ENCODE measurements at places on chromosomes 5 and 9.

DNA sequence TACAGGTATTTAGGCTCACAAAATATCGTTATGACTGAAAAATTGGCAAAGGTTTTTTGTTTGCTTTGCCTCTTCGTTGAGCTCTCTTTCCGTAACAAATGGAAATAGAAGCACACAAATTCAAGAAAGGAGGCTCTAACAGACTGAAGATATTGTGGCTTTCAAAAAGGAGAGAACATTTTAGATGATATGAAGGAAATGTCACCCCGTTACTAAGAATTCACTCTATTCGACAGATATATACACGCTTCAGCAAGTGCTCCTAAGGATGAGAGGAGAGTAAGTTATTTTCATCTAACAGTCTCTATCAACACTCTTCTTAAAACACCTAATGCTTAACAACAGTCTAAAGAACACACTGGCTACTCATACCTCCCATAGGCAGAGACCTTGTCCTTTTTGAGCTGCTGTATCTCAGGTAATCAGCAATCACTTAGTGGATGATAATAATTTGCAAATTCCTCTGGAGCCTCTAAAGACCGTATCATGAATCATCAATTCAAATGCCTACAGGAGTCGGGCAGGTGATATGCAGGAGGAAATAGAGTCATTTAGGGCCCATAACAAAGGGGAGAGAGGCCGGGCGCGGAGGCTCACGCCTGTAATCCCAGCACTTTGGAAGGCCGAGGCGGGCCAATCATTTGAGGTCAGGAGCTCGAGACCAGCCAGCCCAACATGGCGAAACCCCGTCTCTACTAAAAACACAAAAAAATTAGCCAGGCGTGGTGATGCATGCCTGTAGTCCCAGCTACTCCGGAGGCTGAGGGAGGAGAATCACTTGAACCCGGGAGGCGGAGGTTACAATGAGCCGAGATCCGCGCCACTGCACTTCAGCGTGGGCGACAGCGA, 1.4 kb upstream of the HSDL2 start:
- no peak for DNase-seq

DNA sequence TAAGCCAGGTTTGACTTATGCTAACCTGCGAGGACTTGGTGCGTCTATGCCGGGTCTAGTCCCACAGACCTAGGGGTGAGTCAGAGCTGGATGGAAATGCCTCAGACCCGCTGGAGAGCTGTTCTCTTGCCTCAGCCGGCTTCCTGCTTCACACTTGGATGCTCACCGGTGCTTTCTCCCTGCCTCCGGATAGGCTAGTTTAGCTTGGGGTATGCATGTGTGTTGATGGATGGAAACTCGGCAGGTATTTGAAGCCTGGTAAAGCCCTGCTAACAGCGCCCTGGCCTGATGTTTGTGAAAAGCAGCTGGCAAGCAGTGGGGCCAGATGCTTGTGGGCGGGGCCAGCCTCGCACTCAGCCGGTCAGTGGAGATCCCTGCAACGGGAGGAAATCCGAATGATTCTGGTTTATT, 29.3 kb downstream of the PRRC2B start:
- no peak for DNase-seq

GRCh38 chr9:129803676-129804060, 684 bp downstream of the TOR1B start:
- DNase-seq: no peak

- DNase-seq: no peak
These were observed 208.5 kb downstream of the ARHGAP26 start for GRCh38 chr5:142978726-142979125.

DNA sequence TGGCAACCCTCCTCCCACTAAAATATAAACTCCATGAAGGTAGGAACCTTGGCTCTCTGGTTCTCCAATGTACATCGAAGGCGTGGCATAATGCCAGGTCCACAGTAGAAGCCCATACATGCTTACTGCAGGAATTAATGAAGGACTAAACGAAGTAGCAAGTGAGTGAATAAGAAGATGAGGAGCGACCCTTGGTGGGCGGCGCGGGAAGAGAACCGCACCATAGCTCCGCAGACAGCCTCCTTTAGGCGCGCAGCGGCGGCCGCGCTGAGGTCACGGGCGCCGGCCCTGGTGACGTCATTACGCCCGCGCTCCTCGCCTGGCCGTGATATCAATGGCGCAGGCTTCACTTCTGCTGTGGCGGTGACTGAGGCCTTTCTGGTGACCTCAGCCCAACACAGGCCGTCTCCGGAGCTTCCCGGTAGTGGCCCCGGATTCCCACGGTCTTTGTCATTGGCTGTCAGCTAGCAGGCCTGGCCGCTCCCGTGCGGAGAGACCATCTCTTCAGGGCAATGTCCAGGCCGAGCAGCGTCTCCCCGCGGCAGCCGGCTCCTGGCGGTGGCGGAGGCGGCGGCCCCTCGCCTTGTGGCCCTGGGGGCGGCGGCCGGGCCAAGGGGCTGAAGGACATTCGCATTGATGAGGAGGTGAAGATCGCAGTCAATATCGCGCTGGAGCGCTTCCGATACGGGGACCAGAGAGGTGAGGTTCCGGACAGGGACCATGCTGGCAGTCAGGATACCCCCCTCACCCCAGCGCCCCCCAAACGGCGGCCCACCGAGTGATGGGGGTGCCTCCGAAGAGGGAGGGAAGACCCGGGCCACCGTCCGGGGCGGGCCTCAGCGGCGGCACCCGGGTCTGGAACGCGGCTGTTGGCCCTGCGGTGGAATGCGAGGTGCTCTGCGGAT, at the start of gene YTHDC2:
YTHDC2 (plus strand) TSS at position 311 of the 905 bp plus-strand sequence; CDS start at position 513, 202 bp downstream.
- peak; percentile 96 for DNase-seq

- DNase-seq: no peak
These were observed 92.2 kb downstream of the ZNF462 start for GRCh38 chr9:106954974-106955850.

GRCh38 chr9:23492126-23493002, 333.7 kb downstream of the ELAVL2 start:
- DNase-seq: no peak

- DNase-seq: no peak
These were observed 159.6 kb upstream of the ANKH start for GRCh38 chr5:15031180-15031579.

GRCh38 chr9:117092582-117092981, 322.3 kb downstream of the ASTN2 start:
- DNase-seq: no peak

DNA sequence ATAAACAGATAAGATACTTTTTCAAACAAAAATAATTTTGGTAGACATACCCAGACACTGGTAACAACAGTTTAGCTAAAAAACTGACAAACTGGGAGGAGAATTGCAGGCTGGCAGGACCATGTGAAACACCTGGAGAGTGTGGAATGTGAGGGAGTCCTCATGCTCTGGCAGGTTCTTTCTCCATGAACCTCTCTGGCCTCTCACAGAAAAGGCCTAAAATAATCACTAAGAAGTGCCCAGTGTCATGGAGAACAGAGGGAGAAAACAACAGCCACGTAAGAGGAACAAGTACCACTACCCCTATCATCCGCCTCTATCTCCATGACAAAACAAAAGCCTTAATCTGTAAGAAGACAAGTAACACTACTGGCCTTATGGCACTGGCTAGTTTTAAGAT, 1227.5 kb upstream of the CDH9 start:
- DNase-seq: no peak

- no peak for DNase-seq
These were observed 210.1 kb upstream of the TRIM32 start for GRCh38 chr9:116476935-116477381.

DNA sequence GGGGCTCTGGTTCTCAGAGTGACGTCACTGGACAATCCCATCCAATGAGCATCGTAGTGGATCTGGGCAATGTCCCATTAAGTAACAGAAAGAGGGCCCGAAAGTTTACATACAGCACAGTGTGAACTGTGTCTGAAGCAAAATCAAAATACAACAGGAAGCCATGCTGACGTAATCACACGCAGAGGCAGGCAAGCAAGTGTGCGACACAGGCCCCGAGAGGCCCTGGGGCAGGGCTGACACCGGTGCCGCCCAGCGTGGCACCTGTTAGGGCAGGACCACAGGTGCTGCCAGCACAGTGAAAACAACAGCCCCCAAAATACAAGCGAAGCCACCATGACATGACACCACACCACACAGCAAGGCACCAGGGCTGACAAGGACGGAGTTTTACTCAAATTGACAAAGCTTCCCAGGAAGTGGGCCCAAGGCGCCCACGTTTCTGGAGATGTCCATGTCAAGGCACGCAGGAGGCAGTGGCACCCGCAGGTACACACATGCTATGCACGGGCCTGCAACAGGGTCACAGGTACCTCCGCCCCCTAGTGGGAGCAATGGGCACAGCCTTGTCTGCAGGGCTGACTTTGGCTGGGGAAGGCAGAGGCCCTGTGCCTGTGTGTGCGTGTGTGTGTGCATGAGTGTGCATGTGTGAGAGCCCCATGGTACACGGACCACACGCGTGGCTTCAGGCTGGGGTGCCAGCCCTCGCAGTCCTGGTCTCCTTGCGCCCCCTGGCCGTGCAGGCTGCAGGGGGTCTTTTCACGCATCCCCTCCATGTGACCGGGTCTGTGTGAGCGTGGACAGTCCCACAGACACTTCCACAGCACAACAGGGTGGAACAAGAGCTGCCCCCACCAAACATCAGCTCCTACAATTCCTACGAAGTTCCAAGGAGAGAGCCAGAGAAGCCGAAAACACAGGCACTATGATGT, 19.6 kb downstream of the QSOX2 start:
- DNase-seq: no peak

DNA sequence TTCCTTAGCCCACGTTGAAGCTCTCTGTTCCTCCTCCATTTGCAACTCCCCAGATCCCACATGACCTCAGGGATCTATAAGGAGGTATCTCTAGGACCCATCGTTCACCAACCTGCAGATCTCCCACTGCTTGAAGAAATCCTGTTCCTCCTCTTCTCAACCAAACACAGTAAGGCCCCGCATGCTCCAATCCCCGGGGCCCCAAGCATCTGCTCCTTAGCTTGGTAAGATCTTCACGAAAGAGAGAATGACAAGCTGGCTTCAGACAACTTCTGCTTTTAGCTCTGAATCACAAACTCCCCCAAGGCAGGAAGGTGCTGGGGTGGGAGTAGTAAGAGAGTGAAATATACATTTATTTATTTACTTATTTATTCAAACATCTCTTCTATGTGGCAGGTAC, 33.0 kb upstream of the ARHGAP26 start:
- no peak for DNase-seq

DNA sequence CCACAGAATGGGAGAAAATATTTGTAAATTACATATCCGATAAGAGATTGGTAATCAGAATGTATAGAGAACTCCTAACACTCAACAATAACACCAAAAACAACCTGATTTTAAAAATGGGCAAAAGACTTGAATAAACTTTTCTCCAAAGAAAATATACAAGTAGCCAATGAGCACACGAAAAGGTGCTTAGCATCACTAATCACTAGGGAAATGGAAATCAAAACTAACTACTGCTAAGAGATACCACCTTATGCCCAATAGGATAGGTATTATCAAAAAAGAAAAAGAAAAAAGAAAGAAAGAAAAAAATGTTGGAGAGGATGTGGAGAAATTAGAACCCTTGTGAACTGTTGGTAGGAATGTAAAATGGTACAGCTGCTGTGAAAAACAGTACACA, 212.1 kb downstream of the TLR4 start:
- DNase-seq: no peak

DNA sequence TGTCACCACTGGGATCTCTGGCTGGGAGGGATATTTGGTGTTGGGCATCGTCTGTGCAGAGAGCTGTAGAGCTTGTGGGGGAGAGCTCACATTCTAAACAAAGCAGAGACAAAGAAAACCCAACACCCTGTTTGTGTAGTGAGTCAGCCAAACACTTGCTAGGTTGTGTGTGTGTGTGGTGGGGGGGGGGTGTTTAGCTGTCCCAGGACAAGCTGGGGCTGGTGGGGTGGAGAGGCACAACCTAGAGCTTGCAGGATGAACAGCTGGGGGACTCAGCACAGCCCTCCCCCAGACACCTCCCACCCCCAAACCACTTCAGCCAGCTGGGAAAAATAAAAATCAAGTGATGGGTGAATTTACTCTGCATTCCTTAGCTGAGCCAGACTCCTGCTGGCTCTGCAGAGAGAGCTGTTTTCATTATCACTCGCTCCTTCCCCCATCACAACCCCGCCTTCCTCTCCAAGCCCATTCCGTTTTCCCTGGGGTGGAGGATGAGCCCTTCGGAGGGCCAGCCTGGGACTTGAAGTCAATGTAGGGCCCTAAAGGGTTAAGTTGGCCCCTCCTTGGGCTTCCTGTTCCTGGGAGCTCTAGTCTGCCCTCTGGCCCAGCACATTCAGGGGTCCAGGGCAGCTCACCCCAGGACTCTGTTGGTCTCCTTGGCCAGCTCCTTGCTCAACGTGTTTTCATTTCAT, 2.6 kb downstream of the OLFML2A start:
- peak; percentile 72 for DNase-seq

DNA sequence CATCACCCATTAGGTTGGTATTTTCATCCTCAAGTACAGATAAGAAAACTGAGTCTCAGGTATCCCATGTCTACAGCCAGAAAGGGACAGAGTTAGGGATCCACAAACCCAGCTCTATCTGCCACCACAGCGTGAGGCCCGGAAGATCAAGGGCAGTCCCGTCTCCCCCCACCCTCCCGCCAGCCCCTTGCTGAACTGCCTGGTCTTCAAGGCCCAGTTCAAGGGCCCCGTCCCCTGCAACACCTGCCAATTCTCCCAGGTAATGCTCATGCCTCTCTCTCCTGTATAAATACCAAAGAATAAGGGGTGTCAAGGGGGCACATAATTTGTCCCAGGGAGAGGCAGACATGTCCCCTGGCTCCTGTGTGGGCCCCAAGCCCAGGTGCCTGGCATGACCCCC, 50.7 kb downstream of the AK8 start:
- DNase-seq: no peak

DNA sequence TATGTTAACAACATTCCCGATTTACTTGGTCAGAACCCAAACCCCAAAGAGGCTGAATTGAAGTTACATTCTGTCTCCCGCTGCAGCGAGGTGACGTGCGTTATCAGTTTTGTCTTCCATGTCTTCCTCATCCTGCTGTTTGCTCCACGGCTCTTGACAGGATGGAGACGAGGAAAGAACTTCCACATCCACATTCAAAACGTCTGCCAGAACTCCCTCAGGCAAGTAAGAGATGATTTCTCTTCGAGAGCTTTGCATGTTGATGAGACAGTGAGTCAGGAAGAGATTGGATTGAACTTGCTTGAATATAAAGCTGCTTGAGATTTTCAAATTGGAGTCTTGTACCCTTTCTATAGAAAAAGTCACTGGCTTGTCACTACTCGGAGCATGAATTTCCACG, 242.6 kb downstream of the AUH start:
- DNase-seq: no peak

GRCh38 chr5:178077751-178078150, 35.6 kb upstream of the N4BP3 start:
- DNase-seq: no peak

- DNase-seq: no peak
These were observed 1203.4 kb upstream of the DMAC1 start for GRCh38 chr9:9002826-9003583.

DNA sequence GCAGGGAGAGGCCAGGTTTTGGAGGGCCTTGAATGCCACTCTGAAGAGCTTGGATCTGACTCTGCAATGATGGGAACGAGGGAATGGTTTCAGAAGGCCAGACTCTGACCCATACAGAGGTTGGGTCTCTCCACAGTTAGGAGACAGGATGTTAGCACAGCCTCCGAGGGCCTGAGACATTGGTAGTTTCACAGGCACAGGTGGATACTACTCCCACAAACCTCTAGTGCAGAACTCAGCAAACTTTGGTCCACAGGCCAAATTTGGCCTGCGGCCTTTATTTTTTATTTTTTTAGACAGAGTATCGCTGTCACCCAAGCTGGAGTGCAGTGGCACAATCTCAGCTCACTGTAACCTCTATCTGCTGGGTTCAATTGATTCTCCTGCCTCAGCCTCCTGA, 2.9 kb downstream of the GNPDA1 start:
- no peak for DNase-seq

GRCh38 chr5:125874717-125875116, 548.5 kb upstream of the GRAMD2B start:
- no peak for DNase-seq
